ENCODE measurements at places on chromosomes 3 and 15.

- no peak for DNase-seq
These were observed 53.8 kb downstream of the UBE2E2 start for GRCh38 chr3:23256741-23257435.

- DNase-seq: peak; percentile 4
These were observed 595 bp downstream of the DPH6 start for GRCh38 chr15:35545316-35545823.

GRCh38 chr3:100536093-100536492 lies 43.7 kb downstream of the TMEM45A start:
- no peak for DNase-seq

DNA sequence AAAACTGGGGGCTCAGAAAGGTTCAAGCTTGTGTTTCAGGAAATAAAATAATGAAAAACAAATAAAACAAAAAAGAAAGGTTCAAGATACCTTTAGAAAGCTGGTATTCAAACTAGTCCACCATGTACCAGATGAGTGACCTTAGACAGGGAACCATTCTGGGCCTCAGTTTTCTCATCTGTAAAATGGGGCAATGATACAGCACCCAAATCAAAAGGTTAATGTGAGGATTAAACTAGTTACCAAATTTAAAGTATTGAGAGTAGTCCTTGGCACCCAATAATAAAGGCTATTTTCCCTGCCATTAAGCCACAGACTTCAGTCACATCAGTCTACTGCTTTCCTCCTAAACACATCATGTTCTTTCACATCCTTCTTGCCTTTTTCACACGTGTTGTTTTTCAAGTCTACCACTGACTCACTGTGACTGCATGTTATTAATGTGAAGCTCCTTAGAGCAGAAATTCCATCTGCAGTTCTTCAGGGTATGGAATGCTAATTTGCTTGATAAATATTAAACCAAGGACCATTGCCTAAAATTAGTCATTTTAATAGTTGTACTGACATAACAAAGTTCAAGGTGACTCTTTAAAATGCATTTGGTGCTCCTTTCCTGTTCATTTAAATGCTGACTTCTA lies 19.9 kb downstream of the TAMM41 start:
- no peak for DNase-seq

DNA sequence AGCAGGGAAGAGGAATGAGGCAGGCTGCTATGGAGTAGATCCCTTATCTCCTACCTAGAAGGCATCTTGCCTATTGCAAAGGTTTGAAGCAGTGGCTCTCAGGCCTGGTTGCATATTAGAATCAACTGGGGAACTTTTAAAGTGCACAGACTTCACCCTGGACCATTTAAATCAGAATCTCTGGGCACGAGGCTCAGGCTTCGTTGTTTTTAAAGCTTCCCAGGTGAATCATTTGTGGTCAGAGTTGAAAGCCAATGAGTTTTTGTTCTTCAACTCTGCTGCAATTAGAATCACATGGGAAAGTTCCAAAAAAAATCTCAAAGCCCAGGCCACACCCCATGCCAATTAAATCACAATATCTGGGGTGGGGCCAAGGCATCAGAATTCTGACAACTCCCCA lies 773.1 kb downstream of the AGBL1 start:
- no peak for DNase-seq

DNA sequence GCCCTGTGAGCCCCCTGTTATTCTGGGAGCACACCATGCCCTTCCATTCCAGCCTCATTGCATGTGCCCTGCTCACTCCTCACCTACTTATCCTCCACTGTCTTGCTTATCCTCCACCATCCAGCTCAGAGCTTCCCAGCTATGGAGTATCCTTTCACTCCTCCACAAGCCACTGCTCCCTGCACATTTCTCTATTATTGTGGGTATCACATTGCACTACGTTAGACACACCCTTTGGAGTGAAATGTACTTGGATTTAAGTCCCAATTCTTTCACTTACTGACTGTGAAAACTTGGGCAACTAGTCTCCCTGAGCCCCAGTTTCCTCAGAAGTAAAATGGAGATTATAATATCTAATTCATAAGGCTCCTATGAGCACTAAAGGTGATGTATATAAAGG lies 4.3 kb downstream of the MASP1 start:
- DNase-seq: no peak

- no peak for DNase-seq
These were observed 37.5 kb upstream of the SLITRK3 start for GRCh38 chr3:165233501-165234195.

DNA sequence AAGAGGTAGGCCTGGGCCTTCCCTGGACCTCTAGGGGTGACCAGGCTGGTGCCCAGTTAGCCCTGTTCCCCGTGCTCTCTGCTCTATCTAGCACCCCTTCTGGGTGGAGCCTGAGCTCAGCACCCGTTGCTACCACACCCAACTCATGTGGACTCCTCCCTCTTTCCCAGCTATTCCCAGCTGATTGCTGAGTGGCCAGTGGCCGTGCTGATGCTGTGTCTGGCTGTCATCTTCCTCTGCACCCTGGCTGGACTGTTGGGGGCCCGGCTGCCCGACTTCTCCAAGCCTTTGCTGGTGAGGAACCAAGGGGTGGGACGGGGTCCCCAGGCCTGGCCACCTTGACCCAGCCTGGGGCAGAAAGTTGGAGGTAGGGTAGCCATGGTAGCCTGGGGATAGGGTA lies 6.2 kb downstream of the DISP2 start:
- no peak for DNase-seq

DNA sequence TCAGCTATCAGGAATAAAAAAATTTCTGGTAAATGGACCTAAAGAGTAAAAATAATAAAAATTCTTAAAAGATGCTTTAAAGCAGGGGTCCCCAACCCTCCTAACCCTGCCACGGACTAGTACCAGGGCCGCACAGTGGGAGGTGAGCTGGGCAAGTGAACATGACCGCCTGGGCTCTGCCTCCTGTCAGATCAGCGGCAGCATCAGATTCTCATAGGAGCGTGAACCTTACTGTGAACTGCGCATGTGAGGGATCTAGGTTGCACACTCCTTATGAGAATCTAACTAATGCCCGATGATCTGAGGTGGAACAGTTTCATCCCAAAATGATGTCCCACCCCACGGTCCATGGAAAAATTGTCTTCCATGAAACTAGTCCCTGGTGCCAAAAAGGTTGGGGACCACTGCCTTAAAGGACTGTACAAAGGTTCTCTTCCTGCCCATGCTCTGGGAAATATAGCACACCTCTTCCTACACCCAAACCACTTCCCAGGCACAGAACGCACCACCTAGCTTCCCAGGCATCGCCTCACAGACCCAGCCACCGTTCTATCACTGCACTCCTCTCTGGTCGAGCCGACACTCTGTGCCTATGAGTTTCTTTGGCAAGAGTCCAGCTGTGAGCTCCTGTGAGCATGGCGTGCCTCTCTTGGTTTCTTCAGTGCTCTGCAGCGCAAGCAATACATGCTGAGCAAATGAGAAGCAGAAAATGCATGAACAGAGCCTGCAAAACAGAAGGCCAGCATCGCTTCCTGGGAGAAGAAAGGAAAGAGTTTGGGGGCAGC lies 104.9 kb downstream of the OCA2 start:
- no peak for DNase-seq

DNA sequence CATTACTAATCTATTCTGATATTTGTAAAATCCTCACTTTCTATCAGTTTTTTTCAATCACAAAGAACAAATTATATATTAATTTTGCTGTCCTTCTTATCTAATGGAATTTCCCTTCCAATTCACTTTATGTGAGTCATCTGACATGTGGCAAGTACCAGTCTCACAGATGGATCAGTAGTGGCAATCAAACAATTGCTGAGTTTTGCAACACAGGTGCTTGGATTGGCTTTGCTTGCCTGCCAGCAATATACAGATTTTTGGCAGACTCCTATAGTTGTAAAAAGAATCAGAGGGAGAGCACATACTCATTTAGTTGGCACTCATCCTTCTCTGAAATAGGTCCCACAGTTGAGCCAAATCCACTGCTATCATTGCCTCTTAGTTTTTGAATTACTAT lies 83.7 kb downstream of the BCHE start:
- no peak for DNase-seq

DNA sequence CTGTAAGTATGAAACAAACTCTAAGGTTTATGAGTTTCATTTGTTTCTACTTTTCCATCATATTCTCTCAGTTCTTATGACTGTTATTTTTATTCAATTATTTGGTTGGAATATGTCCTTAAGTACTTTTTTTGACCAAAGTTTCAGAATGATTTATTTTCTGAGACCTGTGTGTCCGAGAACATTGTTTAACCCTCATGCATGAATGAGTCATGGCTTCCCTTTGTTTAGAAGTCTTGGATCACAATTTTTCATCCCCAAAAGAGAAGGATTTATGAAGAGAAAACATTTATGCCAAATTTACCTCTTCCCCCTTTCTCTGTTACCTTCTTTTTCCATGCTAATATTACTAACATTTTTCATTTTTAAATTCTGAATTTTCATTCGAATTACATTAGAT lies 518.0 kb upstream of the NR2F2 start:
- no peak for DNase-seq

DNA sequence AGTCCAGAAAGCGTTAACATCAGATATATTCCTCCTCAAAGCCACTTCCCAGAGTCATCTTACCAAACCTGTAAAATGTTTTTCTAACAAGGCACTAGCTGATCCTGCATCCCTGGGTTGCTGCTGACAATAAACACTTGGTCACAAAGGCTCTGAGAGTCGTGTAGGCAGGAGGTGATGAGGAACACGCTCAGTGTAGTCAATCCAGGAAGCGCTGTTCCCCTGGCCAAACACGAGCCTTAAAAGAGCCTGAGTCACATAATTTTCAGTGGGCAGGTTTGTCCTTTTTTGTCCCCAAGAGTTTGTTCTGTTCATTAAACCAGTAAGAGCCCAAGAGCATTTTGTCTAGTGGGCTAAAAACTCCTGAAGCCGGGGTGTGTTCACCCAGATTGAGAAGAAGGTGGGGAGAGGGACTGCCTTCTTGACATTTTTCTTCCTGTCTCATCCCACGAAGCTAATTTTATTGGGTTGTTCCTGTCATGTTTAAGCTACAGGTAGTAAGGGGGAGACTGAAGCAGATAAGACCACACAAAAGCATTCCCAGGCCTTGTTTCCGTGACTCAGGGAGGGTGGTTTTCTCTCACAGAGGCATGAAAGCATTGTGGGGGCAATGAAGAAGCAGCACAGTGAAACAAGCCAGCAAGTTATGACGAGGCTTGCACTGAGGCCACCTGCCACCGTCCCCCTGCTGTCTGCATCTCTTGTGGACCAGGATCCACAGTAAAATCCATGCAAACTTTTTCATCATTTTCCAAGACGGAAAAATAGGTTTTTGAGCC lies 73.7 kb downstream of the FOXB1 start:
- DNase-seq: no peak

GRCh38 chr15:60316961-60317360 lies 80.8 kb downstream of the ANXA2 start:
- DNase-seq: no peak

- no peak for DNase-seq
These were observed 164.6 kb upstream of the THBS1 start for GRCh38 chr15:39416258-39416657.

GRCh38 chr3:160638184-160638583 lies 38.8 kb upstream of the ARL14 start:
- DNase-seq: no peak

DNA sequence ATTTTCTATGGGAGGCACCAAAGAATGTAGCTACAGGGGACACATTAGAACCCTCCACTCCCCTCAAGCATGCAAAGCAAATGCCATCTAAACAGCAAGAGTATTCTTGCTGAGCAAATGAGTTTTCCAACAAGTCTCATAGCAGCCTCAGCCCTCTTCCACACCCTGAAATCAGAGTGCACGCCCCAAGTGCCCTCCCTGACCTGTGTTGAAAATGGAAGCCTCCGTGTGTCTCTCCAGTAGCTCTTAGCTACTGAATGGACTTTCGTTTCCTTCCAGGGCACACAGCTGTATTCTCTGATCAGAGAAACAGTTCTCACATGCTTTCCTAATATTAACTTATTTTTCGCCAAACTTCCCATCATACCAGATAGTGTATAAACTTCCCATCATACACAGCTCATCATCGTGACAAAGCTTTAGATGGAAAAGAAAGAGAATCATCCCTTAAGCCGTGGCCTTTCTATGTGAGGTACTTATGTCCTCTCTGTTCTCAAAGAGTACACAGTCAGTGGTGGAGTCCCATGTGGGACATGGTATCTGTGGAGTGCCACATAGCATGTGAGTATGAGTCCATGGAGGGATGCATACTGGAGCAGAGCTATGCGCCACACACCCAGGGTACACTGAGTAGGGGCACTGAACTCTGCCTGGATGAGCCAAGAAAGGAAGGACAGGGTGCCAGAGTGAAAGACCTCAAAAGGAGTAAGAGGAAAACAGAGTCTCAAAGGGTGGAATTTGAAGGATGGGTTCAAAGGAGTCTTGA lies 434.5 kb downstream of the MCTP2 start:
- DNase-seq: no peak

All from activated T-cell treated with anti-CD3 and anti-CD28 coated beads for 24 hours (primary cell).